Placental pericyte (primary cell): ENCODE measurements at places on chromosomes 2 and 18. TPM values are rescaled to one million over a fixed set of nuclear protein-coding genes. Genes with fewer than 3 reads are reported as not detected.

Gene TCF23
- total RNA-seq, result not detected in 2 replicates

Gene CPO
- not detected in 2 replicates for total RNA-seq

Gene B4GALT6
- 6.1 and 9.3 TPM in 2 replicates for total RNA-seq

Gene GALNT13
- under 0.01 and 0.14 TPM in 2 replicates for total RNA-seq

Gene PSMA8
- total RNA-seq, result not detected in 2 replicates

Gene REEP1
- total RNA-seq, result not detected in 2 replicates

Gene GPR55
- total RNA-seq, result under 0.01 TPM in 1 of 2 replicates, not detected in the other

Gene RAPGEF4
- 0.14 and 0.44 TPM in 2 replicates for total RNA-seq

Gene OXER1
- not detected in 2 replicates for total RNA-seq

Gene SAG
- not detected in 2 replicates for total RNA-seq

Gene MPP4
- total RNA-seq, result 0.44 and 17.9 TPM in 2 replicates

Gene TMEM214
- total RNA-seq, result 74.2 and 98.0 TPM in 2 replicates

Gene REG1B
- not detected in 2 replicates for total RNA-seq

Gene EN1
- total RNA-seq, result not detected in 2 replicates

Gene TXNDC2
- total RNA-seq, result 0.14 and 0.22 TPM in 2 replicates

Gene IL18R1
- total RNA-seq, result 0.43 and 0.44 TPM in 2 replicates

Gene RPE
- total RNA-seq, result 80.3 and 105 TPM in 2 replicates

Gene POU3F3
- total RNA-seq, result not detected in 2 replicates

Gene PLEKHH2
- total RNA-seq, result 1.1 and 3.4 TPM in 2 replicates

Gene PDCD1
- total RNA-seq, result not detected in 2 replicates

Gene CPSF3
- 60.6 and 64.1 TPM in 2 replicates for total RNA-seq

Gene MRPL53
- total RNA-seq, result 19.3 and 57.1 TPM in 2 replicates

Gene GKN2
- total RNA-seq, result 0.22 TPM in 1 of 2 replicates, not detected in the other

Gene VWC2L
- not detected in 2 replicates for total RNA-seq

Gene FOSL2
- 38.4 and 62.8 TPM in 2 replicates for total RNA-seq

Gene TMEM37
- 0.29 and 0.66 TPM in 2 replicates for total RNA-seq
